Cortex of kidney (tissue), 1 donor: ENCODE measurements at places on chromosomes 1 and 21.

DNA sequence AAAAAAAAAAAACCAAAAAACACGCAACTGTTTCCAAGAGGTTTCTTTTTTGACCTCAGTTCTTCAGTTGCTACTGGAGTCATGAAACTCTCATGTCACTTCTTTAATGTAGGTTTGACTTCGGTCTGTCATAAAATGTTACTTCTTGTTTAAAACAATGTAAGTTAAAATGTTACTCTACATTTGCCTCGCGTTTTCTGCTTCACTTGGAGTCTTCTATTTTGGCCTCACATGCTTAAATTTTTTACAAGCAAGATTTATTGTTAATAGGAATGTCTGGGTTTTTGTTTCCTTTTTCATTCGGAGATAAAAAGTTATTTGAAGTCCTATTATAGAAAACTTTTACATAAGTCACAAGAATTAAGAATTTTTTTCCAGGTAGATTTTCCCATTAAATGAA is 880.2 kb downstream of the LTN1 start:
- DNase-seq = no peak

- no peak for DNase-seq
Observed at GRCh38 chr1:7743346-7743745, 27.8 kb upstream of the VAMP3 start.

DNA sequence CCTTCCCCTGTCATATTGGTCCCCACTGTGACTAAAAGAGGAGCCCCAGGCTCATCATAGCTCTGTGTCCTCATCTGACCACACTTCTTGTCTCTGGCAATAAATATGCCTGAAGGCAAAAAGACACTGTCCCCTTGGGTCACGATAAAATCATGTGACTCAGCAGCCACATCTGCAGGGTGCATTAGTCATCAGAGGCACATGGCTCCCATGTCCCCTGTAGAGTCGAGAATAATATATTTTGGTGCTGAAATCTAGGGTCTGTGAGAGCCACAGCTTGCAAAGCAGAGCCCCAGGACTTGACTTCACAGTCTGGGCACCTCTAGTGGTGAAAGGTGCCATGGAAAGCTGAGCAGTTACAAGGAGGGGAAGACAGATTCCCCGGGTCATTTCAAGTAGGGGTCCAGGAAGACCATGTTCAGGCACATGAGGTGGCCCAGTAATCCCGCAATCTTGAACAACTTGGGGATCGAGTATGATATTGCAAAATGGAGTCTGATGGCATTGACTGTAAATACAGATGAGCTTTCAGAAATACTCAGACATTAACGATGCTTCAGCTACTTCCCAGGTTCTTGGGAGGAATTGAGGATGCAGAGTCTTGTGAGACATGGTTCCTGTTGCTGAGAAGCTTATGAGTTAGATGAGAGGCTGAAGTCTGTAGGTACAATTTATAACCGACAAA is 68.6 kb downstream of the SLC35F3 start:
- DNase-seq = no peak

- no peak for DNase-seq
Observed at GRCh38 chr1:198352975-198353695, 187.3 kb downstream of the ATP6V1G3 start.

- no peak for DNase-seq
Observed at GRCh38 chr1:22877112-22877915, 95.4 kb downstream of the LACTBL1 start.

DNA sequence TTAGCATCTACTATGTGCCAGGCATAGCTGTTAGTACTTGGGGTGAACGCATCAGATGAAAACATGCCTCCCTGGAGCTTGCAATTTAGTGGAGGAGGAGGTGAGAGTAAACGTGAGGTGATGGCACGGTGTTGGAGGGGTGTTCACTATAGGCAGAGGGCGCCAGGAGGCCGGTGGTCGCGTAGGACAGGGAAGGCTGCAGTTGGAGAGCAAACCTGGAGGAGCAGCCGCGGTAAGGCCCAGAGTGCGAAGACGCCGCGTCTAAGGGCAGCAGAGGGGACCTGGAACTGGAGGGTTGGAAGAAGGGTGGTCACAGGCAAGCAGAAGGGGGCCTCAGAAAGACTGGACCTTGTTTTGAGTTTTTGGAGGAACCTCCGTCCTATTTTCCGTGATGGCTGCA is 30.2 kb upstream of the TRIM17 start:
- DNase-seq = no peak

DNA sequence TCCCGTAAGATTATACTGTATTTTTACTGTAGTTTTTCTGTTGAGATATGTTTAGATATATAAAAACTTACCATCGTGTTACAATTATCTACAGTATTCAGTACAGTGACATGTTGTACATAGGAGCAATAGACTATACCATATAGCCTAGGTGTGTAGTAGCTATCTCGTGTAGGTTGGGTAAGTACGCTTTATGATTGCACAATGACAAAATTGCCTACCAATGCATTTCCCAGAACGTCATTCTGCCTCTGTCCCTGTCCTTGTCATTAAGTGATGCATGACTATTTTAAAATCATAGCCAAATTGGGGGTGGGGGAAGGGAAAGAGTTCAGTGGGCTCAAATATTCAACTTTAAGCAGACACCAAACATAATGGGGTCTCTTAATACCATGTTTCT is 233.8 kb upstream of the TMEM51 start:
- DNase-seq = no peak

DNA sequence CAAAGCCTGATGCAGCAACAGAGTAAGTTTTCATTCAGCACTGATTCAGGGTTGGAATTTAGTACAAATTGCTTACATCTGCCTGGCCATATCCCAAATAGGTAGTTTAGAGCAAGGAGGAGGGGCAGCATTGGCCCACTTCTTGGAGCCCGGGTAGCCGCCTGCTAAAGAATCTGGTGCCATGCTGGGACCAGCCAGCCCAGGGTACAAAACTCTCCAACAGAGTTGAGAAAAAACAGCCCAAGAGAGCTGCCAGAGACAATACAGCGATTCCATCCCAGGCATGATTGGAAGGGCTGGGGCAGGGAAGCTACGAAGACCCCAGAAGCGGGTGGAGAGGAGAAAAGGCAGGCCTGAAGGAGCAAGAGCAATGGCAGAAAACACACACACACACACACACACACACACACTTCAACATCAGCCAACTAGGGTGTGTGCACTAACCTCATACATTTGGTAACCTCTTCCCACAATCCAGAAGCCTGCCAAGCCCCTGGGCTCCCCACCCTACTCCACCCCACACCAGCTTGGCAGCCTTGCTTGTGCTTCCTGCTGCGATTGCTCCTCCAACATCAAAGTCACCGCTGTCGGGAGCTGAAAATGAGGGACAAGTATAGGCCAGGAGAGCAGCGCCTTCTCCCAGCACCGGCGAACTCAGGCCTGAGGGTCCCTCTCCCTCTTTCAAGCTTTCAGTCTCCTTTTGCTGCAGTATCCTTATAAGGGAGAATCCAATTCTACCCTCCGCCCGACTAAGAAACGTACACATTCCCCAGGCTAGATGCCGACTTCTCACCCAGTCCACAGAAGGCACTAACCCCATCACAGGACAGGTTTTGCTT is 1.2 kb downstream of the PIK3C2B start:
- DNase-seq = no peak

GRCh38 chr1:180241716-180242544 is 11.9 kb downstream of the LHX4 start:
- DNase-seq = no peak

- no peak for DNase-seq
Observed at GRCh38 chr1:65948609-65949229, 156.0 kb downstream of the PDE4B start.

DNA sequence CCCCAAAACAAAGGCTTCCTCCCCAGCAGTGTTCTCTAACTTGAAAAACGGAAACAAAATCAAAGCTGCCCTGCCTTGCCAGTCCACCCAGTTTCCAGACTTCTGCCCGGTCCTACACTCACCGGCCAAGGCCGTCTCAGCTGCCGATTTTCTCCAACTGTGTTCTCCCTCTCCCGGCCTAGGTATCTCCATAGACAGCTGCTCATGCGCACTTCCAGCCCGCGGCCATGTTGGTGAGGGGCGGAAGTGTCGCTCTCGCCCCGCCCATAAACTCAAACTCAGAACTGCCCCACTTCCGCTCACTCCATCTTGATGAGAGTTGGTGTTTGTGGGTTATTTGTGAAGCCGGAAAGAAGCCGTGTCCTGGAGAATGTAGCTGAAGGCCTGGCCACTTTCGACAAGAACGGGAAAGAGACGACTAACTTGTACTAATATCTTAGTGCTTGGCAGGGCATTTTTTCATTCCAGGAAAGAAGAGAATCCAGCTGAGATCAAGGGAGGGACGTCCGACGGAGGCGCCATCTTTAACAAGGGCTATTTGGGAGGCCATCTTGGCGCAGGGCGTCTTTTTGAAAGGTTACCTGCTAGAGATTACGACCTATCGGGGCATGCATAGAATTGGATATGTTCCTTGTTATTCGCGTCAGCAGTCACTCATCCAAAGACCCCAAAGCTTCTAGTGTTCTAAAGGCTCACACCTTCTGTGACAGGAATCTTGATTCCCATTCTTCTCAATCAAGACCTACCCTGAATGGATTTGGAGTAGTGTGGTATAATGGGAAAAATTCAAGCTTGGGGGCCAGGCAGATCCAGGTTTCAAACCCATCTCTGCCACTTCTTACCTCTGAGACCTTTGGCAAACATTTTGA is at the start of gene USF1:
Gene USF1, minus strand, starts transcription at position 242 of the 869 bp plus-strand sequence. CDS start 2,702 bp downstream, outside the sequence.
- DNase-seq = no peak

- no peak for DNase-seq
Observed at GRCh38 chr1:222897527-222898190, 82.8 kb downstream of the DISP1 start.

GRCh38 chr1:79667166-79667565 is 660.6 kb upstream of the ADGRL4 start:
- DNase-seq = no peak

GRCh38 chr1:12040457-12041051 is 21.3 kb downstream of the MIIP start:
- no peak for DNase-seq
